ENCODE measurements at places on chromosomes 7 and 10.
A peak's percentile ranks its signal among the peaks of the same experiment; 100 is the strongest.

GRCh38 chr10:44716470-44717015, 194.6 kb upstream of the TMEM72 start:
- no peak for DNase-seq

DNA sequence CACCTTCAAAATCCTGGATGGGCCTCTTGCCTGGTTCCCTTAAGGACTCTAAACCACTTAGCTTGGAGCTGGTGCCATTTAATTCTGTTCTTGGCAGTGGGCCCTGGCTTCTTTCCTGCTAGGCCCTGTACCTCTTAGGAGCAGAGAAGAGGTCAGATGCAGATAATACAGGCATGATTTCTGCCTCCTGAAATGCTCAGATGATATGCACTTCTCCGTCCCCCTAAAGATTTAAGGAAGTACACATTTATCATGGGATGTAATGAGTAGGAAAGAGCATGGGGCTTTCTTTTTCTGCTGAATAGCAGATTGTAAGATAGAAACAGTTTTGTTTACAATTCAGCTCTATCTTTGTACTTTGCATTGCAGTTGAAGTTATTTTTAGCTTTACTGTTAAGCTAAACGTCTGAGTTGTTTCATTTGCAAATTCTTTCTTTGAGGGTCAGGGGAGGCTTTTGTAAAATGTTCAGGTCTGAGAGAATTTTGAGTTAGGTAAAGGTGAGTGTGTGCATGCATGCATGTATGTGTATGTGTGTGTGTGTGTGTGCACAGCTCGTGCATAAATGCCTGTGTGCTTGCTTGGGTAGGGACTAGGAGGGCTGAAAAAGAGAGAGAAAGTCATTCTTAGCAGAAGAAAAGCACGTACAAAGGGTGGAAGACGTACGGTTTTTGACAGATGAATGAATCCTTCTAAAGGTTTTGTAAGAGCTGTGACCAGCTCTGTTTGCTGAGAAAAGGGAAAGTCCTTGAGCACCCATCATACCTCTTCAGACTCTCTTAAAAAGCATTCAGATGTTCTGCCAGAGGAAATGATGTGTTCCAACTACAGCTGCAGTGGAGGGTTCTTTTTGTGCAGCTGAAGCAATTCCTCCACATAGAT, 364.2 kb downstream of the AUTS2 start:
- DNase-seq, result peak; percentile 38

DNA sequence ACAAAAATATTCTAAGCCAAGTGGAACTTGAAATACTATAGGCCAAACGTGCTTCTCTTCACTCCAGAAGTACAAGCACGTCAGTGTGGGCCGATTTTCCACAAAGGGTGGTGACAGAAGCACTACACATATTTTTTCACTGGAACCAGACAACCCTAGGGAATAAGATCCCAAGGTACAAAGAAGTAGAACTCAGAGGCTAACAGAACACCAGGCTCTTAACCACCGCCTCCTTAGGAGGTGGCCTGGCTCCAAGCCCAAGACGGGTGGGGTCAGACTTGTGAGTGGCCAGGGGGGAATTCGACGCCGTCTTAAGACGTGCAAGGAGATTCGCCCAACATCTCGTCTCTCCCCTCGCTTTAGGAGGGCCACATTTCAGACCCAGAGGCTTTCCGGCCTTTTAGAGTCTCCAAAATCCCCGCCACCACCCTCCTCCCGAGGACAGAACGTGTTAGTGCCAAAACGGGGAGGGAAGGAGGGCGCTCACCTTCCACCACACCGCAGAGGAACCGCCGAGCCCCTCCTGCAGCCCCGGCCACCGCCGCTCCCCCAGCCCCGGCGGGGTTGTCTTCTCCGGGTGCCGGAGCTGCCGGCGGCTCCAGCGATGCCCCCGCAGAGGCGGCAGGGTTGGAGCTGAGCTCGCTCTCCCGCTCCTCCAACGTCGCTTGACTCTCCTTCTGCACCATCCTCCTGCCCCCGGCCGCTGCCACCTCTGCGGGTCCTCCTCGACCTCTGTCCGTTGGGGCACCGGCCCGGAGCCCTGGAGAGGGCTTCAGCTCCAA, 716 bp downstream of the OGA start:
- DNase-seq, result peak; percentile 91

DNA sequence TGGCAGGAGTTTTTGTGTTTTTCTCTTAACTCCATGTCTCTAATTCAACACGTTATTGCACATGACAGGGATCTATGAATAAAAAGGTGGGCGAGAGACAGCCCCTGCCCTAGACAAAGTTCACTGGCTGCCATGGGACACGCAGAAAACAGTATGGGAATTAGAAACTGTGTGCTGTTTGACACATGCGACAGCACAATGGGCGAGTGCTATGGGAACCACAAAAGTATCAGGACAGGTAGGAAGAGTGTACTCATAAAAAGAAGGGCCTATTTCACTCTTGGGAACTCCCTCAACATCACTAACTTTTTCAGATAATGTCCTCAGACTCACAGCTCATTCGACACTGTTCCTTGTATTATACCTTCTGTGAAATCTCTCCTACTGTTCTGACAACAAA, 45.7 kb downstream of the MINDY3 start:
- DNase-seq, result no peak

GRCh38 chr10:99720387-99720786, 11.5 kb downstream of the COX15 start:
- no peak for DNase-seq

- no peak for DNase-seq
Observed at GRCh38 chr10:60123668-60124067, 217.3 kb upstream of the CCDC6 start.

DNA sequence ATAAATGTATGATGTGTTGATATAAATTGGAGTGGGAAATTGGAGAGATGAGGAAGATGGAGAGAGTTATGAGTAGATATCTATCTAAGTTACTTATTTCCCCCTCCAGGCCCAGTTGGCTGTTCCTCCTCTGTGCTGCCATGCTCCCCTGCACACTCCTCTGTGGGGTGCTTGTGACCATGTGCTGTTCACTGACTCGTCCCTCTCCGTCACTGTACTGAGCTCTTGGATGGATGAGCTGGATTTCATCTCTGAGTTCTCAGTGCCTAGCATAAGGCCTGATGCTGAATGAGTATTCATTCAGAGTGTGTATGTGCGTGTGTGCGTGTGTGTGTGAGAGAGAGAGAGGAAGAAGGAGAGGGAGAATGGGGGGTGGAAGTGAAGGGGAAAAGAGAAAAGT, 14.5 kb downstream of the OR9A2 start:
- DNase-seq, result no peak

DNA sequence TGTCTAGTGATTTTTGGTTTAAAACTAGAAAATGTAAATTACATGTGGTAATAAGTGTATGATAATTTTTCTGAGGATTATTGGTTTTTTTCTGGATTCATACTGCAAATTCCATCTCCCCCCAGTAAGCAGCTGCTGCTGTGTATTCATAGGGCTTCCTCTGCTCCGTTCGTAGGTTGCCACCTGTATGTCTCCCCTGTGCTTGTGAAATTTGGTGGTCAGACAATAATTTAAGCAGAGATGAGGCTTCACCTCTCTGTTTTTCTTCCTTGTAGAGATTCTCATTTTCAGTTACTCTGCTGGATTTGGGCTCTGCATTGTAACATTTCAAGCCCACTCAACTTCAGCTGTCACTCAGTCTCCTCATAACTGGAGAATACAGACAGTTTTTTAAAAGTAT, 50.9 kb downstream of the FOXI2 start:
- DNase-seq, result no peak

GRCh38 chr7:148727501-148728278, 29.0 kb downstream of the CUL1 start:
- DNase-seq, result no peak

GRCh38 chr7:127792528-127793342, 140.7 kb downstream of the SND1 start:
- no peak for DNase-seq

GRCh38 chr7:98626460-98627412, 9.7 kb downstream of the NPTX2 start:
- no peak for DNase-seq

GRCh38 chr10:119536508-119537025, 6.0 kb downstream of the RGS10 start:
- DNase-seq, result no peak

Measured in right hindlimb (tissue), 1 donor.